ENCODE measurements at places on chromosomes 5 and 9.

DNA sequence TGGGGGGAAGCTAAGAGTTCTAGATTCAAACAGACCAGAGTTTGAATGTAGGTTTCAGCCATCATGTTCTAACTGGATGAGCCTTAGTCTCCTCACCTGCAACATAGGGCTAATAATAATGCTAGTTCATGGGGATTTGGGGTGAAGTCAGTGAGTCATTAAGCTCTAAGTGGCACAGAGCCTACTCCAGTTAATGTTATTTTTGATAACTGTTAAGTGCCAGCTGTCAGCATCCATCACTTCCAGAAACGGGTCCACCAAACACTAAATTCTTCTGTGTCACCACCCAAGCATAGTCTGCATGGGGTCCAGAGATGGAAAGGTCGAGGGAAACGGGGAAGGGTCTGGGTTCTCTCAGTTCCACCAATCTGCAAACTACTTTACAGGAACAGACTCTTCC, 1.8 kb upstream of the TSC1 start:
- no peak for DNase-seq

DNA sequence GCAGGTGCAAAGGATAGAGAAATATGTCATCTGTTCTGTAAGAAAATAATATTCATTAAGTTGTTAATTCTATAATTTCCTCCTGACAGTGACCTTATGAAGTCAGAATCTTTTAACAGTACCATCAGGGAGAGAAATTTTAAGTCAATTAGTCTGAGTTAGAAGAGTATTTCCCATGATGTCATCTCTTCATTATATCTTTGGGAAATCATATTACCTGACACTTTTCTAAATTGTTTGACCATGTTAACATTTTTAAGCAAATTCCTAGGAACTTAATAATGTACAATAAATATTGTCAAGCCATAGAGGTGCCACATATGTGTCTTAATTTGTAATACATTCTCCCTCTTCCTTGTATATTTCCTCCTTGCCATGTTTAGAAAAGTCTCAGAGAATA, 124.4 kb upstream of the C6 start:
- DNase-seq: no peak

DNA sequence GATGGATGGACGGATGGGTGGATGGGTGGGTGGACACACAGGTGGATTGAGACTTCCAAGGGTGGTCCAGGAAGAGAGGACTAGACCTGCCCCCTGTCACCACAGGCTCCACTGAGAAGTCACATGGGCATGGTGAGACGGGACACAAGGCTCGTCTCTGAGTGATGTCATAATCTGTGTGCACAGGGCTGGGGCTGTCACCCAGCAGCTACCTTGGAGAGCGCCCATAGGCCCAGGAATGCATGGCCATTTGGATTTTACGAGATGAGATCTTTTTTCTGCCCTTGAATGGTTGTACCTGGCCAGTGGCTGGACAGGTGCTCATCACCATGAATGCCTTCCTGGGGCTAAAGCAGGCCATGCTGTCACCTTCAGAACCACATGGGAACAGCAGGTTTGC, 3.1 kb downstream of the OLFM1 start:
- no peak for DNase-seq

DNA sequence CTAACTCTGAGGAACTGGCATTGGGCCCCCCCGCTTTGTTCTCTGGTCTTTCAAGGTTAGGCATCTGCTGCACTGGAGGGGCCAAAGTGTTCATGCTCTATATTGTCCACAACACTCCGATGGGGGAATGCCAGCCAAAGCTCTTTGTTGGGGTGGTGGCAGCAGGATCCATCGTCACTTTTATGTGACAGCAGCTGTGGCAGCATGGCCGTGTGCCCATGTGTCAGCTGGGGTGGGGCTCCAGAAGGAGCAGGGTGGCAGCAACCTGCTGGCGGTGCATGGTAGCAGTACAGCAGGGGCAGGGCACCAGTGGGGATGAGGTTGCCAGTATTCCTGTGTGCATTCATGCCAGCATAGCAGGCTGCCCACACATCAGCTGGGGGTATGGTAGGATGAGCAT, 28.2 kb downstream of the ITGA2 start:
- DNase-seq: no peak

- no peak for DNase-seq
Measured at GRCh38 chr9:107214381-107214780, 68.7 kb upstream of the RAD23B start.

DNA sequence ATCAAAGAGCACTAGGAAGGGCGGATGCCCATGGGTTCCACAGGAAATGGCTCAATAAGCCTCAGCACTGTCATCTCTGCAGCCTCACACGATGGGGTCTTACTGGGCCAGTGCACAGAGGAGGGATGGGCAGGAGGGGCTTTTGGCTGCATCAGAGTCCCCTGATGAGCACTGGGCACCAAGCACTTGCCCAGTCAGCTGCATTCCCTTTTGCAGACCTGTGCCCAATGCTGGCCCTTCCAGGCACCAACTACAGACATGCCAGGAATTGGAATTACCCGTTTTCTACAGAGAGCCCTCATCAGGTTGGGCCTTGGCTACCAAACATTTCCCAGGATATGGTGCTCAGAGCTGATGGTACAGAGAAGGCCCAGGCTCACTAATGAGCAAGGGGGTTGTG, 182.5 kb downstream of the HSPA4 start:
- no peak for DNase-seq

- DNase-seq: no peak
Measured at GRCh38 chr9:96201140-96201539, 100.8 kb downstream of the HSD17B3 start.

DNA sequence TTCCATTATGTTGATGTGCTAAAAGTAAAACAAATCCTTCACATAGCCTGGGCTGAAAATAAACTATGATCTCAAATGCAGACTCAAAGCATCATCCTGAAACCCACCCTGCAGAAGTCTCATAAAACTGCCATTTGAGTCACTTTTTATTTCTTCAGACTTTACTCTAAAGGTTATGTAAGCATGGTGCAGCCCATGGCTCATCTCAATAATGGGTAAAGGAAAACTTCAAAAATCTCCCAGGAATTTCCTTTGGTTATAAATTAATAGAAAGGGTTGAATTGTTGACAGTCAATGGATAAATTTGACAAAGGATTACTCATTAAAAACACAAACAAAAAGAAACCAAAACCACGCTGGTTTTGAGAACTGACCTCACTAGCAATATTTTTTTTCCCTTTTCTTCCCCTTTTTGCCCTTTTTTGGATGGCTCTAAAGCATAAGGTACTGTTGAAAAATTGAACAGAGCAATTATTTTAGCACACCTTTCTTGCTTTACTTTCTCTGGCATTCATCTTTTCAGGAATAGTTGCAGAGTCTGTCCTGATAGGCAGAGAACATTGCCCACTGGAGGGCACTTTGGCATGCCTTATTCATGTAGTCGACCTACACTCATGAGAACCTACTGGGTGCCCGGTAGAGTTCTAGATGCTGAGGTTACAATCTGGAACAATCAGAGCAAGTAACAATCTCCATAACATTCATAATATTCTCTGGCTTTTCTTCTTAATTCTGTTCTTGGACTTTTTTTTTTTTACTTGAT, 191.4 kb downstream of the TMEM167A start:
- DNase-seq: peak; percentile 60

GRCh38 chr5:138457531-138458275, 7.6 kb upstream of the EGR1 start:
- no peak for DNase-seq

DNA sequence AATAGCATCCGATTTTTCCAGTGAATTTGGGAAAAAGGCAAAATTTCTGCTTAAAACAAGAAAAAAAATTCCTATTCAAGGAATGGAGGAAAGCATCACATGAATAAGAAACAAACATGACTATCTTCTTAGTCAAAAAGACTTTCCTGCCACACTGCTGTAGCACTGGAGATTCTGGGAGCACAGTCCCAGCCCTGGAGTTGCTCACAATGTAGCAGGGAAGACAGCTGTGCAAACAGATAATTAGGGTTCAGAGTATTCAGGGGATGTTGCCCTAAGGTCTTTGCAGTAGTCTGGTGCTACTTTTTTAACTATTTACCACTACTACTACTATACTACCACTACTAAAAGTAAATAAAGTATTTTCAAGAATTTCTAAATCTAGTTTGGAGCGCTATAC, 86.5 kb downstream of the BNC2 start:
- DNase-seq: no peak

GRCh38 chr5:73722231-73722630, 96.2 kb downstream of the ARHGEF28 start:
- no peak for DNase-seq

DNA sequence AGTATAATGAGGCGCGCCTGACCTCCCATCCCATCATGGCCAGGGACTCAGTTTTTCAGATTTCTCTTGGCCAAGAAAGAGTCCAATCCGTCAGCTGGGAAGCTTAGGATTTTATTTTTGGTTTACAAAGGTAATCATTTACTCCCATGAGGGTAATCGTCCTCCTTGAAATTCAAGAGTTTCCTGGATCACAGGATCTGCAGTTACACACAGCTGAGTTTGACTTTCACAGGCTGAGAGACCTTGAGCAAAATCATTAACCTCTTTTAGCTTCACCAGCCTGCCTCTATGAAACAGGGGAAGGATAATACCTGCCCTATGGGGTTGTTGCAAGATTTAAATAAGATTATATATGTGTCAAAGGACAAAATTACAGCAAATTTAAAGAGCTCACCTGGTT, 15.4 kb upstream of the AK3 start:
- DNase-seq: peak; percentile 33

DNA sequence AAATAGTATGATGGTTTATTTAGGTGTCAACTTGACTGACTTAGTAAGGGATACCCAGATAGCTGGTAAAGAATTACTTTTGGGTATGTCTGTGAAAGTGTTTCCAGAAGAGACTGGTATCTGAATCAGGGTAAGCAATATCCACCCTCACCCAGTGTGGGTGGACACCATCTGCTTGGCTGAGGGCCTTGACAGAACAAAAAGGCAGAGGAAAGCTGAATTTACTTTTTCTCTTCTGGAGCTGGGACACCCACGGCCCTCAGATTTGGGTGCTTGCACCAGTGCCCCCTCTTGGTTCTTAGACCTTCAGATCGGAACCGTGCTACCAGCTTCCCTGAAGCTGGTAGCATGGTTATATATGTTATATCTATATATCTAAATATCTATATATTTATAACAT, 489.5 kb upstream of the MPDZ start:
- no peak for DNase-seq

GRCh38 chr5:62732677-62733121, 154.1 kb downstream of the LRRC70 start:
- DNase-seq: no peak

DNA sequence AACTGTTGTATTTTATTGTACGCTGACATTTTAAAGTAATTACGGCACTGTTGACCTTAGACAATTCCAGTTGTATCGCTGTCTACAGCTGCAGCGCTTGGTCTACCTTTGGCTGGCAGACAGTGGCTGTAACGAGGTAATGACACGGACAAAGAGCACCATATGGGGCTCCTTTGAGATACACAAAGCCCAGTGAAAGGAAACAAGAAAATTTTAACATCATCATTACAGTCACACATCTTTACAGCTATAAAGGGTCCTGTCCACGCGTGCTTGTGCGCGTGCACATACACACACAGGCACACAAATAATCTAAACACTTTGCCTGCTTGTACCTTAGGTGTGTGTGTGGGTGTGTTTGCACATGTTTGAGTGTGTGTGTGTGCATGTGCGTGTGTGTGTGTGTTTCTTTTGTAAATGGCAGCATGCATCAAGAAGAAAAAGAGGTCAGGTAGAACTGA, 946.0 kb downstream of the NR2F1-AS1 start:
- DNase-seq: peak; percentile 51

DNA sequence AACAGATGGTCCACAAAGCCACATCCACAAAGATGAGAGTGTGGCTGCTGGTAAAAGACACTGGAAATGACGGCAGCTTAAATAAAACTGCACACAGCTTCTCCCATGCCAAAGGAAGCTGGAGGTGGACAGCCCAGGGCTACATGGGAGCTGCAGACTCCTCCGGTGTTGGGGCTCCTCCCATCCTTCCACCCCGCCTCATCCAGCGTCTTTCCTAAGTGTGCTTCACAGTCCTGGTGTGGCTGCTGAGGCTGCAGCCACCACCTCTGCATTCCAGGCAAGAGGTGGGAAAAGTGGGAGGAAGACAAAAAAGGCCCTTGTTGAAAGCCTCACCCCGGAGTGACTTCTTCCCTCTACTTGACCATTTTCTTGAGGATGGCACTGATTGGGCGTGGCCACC, 37.0 kb upstream of the IRX4 start:
- DNase-seq: no peak

GRCh38 chr5:137888466-137888862, 793 bp upstream of the PKD2L2 start:
- DNase-seq: no peak

- no peak for DNase-seq
Measured at GRCh38 chr9:90640361-90640760, 2.3 kb downstream of the DIRAS2 start.

- DNase-seq: no peak
Measured at GRCh38 chr5:83077662-83078261, 415 bp downstream of the XRCC4 start.

- no peak for DNase-seq
Measured at GRCh38 chr9:70551801-70552200, 137.3 kb upstream of the KLF9 start.

- DNase-seq: no peak
Measured at GRCh38 chr5:7759951-7760580, 90.9 kb downstream of the CFAP90 start.

DNA sequence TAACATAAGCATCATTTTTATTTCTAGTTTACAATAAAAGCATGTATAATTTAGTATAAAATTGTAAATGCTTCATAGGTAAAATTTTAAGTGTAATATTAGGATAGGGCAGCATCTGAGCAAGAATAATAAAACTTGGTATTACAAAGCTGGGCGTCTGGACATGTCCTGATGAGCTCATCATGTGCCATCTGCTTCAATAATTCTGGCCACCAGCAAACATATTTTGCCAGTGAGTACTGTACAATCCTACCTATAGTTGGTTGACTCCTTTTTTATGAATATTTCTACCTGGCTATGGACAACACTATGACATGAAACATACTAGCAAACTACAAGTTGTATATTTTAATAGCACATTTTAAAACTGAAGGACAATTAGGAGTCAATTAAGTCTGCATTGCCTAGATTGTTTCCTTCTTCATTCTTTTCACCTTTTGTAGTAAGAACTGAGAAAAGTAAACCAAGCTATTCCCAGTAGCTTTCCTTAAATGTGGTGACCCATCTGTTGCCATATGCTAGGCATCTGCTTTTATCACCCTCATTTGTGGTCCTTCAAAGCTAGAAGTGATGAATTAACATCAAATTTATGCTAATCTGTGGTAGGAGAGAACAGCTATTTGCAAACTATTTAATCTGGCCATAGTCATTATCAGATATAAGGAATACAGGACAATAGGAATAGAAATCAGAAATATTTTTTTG, 23.4 kb downstream of the LURAP1L start:
- no peak for DNase-seq

- DNase-seq: no peak
Measured at GRCh38 chr9:26893030-26893676, 551 bp upstream of the CAAP1 start.

- no peak for DNase-seq
Measured at GRCh38 chr9:128057724-128058409, 9.3 kb downstream of the NAIF1 start.

- DNase-seq: no peak
Measured at GRCh38 chr5:17910318-17910717, 276.1 kb downstream of the TAF11L14 start.

Measured in left kidney (tissue), 8 donors.